Choroid plexus epithelial cell (primary cell): ENCODE measurements at places on chromosomes 3 and 15.
A peak's percentile ranks its signal among the peaks of the same experiment; 100 is the strongest.

- DNase-seq: no peak
Observed at GRCh38 chr15:39320355-39320754, 260.5 kb upstream of the THBS1 start.

GRCh38 chr3:126098391-126098858 is 14.5 kb upstream of the SLC41A3 start:
- DNase-seq: peak; percentile 92

- DNase-seq: peak; percentile 89
Observed at GRCh38 chr15:60507596-60508424, 28.9 kb upstream of the ICE2 start.

DNA sequence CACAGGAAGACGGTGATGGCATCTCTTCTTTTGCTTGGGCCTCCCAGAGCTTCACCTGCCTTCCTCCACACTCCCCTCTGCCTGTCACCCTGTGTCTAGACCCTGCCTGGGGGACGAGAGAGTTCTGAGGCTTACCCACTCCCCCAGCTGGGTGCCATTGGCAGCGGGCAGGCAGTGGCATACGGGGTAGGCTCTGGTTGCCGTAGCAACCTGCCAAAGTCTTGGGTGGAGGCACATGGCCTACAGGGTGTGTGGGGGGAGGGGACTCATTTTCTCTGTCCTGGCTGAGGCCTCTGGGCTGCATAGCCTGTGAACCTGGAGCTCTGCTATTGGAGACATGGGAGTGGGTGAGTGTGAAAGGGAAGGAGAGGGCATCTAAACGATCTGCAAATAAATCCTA is 4.4 kb downstream of the INSYN1 start:
- no peak for DNase-seq

DNA sequence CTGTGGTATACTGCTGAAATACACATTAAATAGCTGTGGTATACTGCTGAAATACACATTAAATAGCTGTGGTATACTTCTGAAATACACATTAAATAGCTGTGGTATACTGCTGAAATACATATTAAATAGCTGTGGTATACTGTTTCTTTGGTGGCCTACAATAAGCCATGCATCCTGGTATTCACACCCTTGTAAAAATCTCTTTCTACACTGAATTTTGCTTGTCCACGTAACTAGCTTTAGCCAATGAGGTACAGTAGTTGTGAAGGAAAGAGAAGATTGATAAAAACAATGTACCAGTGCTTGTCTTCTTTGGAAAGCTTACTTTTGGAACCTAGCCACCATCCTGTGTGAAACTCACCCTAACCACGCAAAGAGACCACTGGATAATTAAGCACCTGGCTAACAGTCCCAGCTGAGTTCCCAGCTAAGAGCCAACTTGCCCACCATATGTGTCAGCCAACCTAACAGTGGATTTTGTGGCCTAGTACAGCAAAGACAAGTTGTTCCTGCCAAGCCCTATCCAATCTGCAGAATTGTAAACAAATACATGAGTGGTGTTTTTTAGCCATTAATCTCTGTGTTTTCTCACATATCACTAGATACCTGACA is 103.4 kb upstream of the MELTF start:
- no peak for DNase-seq

GRCh38 chr3:188060840-188061544 is 93.0 kb upstream of the LPP start:
- DNase-seq: peak; percentile 79

DNA sequence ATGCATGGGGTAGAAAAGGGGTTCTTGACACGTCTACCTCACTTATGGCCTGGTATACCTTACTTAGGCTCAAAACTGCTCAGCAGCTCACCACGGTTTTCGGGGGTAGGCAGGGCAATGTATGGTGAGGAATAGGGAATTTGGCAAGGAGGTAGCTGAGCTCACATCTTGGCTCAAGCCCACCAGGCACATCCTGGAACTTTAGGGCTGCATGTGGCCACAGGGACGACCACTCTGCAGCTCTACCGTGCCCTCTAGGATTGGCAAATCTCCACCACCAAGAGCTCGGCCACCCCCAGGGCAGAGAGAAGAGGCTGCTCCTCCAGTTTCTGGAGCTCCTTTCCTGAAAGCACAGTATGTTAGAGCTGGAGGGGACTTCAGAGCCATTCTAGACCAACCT is 69.7 kb downstream of the MRPL46 start:
- DNase-seq: no peak

GRCh38 chr15:33393546-33393945 is 82.8 kb downstream of the RYR3 start:
- no peak for DNase-seq

DNA sequence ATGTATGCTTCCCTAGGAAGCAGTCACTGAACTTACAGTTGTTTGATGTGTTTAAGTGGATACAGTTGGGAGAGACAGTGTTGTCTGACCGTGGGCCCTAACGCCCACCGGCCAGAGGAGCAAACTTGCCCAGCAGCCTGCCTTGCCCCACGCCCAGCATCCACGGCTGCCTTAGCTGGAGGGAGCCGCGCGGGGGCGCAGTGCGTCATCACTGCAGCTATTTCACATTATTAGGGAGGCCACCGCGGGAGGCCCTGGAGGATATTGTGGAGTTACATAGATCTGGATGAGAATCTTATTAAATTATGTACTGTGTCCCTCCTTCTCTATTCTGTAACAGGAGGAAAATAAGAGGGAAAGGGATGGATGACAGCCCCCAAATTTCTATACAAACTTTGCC is 267.2 kb downstream of the GABRG3 start:
- DNase-seq: no peak

DNA sequence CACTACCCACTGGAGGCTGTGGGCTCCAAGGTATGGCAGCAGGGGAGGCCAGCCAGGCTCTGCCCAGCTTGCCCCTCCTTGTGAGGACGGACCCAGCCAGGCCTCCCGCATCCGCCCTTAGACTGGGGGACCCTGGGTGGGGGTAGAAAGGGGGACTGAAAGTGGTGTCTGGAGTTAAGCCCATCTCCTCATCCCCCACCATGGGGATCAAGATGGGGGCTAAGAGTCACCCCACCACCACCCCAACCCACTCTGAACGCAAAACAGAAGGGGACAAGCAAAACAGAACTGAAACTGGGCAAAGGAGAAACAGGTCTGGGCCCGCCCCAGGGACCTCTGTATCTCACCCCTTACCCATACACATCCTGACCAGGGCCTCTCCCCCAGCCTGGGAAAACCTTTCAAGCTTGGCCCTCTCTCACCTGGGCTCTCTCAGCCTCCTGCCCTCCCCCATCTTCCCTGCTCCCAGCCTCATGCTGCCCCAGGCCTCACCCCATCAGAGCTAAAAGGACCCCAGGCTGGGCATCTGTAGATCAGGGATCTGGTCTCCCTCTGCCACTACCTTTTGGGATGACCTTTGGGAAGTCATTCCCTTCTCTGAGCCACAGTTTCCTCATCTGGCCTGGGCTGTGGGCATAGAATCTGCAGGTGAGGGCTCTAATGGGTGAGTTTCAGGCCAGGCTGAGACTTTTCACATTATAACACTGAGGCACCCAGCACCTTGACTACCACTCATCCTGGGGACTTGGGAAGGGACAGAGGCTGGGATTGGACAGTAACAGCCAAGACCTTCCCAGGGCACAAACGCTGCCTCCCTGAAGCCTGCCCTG is 30.0 kb upstream of the CYP11A1 start:
- no peak for DNase-seq

GRCh38 chr3:76083992-76084391 is 298.6 kb upstream of the ZNF717 start:
- peak; percentile 69 for DNase-seq

- DNase-seq: no peak
Observed at GRCh38 chr3:46524008-46524407, 26.2 kb downstream of the RTP3 start.

GRCh38 chr3:171980578-171981270 is 58.7 kb upstream of the FNDC3B start:
- DNase-seq: peak; percentile 71

- DNase-seq: peak; percentile 59
Observed at GRCh38 chr3:39013289-39013688, 38.5 kb downstream of the SCN11A start.

GRCh38 chr3:197687570-197687969 is 49.1 kb downstream of the RUBCN start:
- no peak for DNase-seq

- peak; percentile 27 for DNase-seq
Observed at GRCh38 chr3:101646726-101647125, 30.2 kb downstream of the ZBTB11 start.

DNA sequence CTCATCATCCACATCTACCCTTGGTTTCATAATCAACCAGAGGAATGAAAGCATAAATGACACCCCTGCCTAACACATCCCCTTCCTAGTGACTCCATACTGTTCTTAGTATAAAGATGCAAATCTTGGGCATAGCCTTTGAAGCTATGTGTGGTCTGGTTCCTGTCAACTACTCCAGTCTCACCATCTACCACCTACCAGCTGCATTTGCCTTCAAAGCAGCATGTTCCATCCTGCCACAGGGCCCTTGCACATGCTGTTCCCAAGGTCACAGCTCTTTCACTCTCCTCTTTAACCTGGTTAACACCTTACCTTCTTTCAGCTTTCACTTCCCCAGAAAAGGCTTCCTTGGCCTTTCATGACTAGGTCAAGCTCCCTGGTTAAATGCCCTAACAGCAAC is 62.3 kb upstream of the ARHGEF3 start:
- no peak for DNase-seq

DNA sequence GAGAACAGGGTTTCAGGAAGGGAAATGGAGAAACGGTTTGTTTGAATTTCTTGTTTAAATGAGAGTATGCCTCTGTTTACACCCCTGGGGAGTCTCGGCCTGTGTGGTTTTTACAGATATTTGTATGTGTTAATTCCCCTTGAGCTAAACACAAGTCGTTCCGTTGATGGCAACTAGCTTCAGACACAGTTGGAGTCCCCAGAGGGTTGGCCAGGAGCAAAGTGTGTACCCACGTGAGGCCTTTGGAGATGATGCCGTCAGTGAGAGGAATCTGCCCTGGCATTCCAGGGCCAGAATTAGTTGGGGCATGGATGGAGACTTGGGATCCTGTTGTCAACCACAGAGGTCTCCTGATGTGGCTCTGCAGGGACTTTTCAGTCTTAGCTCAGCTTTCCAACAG is 44.0 kb downstream of the CEMIP start:
- no peak for DNase-seq

GRCh38 chr3:29914861-29915524 is 634.1 kb downstream of the RBMS3 start:
- DNase-seq: peak; percentile 62

DNA sequence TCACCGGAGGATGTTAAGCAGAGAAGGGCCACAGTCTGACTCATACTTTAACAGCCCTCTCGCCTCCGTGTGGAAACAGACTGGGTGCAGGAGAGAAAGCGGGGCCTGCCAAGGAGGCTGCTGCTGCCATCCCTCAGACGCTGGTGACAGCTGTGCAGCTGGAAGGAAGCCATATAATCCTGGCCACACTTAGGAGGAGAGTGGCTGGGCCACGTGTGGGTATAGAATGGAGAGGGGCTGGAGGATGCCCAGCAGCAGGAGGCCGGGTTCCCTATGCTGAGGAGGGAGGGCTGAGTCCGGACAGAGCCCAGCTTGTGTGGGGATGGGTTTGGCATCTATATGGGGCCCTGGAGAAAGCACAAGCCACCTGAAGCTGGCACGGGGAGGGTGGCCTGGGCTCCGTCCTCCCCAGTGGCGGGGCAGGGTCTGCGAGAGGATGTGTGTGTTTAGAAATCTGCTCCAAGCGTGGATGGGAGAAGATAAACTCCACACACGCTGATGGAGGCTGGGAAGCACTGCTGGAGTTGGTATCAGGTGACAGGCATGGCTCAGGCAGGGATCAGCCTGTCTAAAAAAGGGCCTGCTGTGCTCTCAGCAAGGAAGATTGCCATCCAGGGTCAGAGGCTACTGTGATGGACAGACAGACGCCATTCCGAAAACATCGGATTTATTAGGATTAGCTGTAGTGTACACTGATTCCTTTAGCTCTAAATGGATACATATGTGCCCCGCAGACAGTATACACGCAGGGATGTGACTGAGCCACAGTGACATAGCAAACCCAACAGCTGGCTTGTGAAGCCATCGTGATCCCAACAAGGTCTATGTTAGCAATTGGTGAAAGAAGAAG is 15.9 kb downstream of the ABTB1 start:
- DNase-seq: peak; percentile 39

DNA sequence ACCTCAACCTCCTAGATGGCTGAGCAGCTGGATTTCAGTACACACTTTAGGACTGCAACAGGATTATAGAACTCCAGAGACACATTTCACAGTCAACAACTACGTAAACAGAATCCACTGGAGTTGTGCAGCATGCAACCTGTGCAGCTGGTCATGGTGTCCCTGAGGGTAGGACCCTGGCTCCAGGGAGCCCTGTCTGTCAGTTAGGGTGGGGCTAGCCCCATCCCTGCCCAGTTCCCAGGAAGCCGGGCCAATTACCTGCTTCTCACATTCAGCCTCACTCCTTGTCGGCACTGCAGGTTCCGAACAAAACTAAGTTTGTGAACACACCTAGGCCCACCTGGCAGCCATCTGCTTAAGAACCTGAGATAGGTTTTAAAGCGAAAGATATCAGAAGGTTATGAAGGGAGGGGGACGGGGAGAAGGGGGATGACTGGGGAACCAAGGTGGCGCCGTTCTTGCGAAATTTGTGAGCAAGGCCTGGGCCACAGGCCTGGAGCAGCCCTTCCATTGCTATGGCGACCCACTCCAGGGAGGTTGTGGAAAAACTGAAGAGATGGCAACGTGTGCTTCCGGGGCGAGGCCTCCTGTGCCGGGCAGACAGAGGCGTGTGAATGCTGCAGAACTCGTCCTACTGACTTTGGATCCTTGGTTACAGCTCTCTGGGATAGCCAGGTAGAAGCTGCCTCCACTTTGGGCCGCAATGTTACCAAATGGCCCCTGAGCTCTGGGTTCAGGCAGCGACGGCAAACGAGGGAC is 25.3 kb downstream of the ACSBG1 start:
- no peak for DNase-seq

DNA sequence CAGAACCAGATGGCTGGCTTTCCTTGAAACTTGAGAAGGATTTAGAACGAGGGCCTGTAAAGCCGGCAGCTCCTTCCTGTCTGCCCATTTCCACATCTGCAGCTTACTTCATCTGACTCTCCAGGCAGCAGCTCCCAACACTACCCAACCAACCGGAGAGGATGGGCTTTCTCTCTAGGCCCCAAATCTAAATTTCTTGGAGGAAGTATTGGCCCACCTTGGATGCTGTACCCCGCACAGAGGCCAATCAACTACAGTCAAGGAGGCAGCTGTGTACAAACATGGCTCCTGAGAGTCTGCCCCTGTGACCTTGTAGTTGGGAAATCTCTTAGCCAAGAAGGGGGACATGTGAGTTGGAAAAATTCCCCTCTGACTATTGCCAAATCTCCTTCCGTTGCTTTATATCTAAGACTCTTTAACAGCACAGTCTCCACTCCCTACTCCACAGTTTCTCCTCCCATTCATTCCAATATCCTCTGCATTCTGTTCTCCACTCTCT is 8.0 kb upstream of the ACAP2 start:
- DNase-seq: peak; percentile 97
